ACHN (cell line): ENCODE measurements at places on chromosomes 7 and 10.
A peak's percentile ranks its signal among the peaks of the same experiment; 100 is the strongest.

DNA sequence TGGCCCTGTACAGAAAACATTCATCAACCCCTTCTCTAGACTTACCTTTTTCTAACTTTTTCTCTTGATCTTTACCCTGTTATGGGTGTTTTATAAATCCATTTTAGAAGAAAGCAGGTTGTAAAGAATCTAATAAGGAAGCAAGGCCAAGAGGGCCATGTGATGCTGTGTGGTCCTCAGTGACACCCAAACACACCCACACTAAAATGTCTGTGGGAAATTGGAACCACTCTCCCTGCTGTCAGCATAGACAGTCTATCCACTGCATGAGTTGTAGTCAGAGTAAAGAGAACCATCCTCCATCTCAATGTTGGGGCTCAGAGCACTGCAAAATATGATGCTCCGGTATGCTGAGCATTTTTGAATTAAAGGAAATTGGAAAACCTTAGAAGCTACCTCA is 235.5 kb downstream of the SKIDA1 start:
- DNase-seq = no peak

GRCh38 chr7:151125470-151125845 is 39.2 kb downstream of the AGAP3 start:
- peak; percentile 53 for DNase-seq

- DNase-seq = no peak
Observed at GRCh38 chr7:146172112-146172511, 55.5 kb downstream of the CNTNAP2 start.

- no peak for DNase-seq
Observed at GRCh38 chr10:104688251-104689042, 47.4 kb downstream of the SORCS3 start.

DNA sequence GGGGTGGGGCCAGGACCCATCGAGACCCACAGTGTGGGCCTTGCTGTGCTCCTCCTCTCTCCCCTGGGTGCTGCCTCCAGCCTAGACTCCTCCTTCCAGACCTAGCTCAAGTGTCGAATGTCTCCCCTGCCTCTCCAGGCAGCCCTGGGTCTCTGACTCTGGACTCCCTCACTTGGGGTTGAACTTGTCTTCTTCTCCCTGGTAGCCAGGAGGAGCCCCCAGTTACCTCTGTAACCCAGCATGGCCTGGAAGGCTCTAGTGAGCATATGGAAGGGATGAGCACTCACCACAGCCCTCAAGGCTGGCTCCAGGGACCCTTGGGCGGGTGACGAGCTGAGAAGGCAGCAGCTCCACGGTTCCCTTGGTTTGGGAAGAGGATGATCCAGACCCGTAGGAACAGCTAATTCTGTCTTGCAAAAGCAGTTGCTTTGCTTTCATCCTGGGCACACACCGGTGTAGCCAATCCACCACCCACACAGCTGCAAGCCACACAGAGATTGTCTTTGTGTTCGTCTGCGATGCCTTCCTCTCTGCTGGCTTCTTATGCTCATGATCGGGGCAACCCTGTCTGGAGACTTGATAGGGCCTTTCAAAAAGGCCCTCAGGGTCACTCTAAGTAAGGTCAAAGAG is 52.3 kb upstream of the ANTXRL start:
- no peak for DNase-seq

DNA sequence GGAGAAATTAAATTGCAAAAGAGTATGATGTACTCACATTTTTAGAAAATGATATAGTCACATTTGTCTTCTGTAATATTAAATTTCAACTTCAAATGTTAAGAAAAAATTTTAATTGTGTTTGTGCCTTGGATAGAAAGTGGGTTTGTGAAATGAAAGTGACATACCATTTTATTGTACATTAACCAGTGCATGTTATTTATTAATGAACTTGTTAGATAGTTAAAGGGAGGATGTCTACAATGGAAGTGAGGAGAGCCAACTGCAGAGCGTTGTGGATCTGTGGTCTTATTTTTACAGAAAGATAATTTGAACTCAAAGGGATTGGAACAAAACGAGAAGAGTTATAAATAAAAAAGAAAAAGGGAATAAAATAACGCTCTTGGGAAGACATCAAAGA is 291.7 kb downstream of the ARL4A start:
- DNase-seq = peak; percentile 87

DNA sequence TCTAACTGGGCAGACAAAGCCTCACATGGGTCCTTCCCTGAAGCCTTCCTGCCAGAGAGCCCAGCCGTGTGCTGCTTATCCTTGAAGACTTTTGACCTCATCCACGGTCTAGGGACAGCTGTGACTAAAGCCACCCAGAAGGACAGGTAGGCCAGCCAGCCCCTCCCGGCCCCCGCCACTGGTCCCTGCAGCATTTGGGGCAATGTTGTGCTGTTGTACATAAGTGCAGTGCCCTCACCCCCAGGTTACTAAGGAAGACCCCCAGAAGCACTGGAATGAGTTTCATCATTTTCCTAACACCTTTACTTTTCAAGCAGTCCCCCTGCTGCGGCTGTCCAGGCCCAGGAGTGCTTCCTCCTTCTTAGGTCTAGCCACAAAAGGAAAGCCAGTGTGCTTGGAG is 43.0 kb downstream of the TMEM209 start:
- DNase-seq = no peak

DNA sequence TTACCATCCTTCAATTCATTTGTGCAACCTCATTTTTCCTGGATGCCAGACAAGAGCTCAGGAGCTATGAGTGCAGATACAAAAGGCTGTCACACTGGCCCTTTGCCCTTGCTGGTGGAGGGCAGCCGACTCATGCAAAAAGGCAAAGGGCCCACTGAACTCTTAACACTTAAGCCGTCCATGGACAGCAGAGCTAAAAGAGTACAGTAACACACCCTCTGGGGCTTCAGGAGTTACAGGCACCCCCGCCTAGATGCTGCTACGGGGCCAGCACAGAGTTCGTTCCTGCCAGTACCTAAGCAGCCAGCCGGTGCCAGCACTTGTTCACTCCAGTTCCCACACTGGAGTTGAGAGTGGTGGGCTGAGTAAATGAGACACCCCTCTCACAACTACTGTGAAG is 69.9 kb upstream of the MRLN start:
- DNase-seq = no peak

DNA sequence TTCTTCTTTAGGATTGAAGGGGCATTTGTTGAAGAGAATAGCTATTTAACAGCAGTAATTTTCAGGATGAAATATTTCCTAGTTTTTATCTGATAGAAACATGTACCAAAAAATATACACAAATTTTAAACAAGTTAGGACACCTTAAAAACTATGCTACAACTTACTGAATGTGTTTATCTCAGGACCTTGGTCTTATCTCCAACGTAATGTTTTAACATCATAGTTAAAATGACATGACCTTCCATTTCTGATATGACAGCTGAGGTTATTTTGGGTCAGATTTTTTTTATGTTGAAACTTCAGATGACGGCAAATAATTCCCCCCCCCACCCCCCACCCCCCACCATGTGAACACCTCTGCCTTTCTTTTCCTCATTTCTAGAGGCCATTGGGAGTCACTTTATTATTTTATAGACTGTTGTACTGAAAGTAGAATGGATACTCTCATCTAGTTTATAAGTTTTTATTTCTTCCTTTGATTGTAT is 8.0 kb downstream of the MRLN start:
- no peak for DNase-seq

DNA sequence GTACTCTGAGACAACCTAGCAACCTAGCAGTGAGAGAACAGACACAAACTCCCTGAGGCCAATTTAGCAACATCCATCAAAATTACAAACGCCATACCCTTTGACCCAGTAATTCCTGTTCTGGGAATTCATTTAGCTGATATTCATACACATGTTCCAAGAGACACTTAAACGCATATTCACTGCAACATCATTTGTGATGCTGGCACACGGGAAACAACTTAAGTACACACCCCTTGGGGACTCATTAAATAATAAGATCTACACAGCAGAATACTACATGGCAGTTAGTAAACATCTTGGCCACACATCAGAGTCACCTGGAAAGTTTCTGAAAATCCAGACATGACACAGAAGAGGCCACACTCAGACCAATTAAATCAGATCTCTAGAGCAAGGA is 17.6 kb downstream of the NUDCD3 start:
- DNase-seq = no peak

- peak; percentile 89 for DNase-seq
Observed at GRCh38 chr7:33932832-33933468, 27.6 kb downstream of the BMPER start.

DNA sequence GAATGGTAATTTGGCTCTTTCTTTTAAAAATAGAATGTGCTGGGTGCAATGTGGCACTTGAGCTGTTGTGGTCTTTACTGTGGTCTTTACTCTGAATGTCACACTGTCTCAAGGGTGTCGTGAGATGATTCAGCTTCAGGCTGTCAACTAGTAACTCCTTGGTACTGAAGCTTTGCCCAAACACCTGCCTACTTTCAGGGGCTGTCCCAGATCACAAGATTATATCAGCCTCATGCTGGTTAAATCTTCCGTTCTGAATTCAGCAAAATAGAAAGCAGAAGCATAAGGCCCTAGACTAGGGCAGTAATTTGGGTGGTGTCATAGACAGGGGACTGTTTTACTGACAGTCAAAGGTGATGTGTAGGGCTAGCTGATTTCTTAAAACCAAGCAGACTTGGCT is 110.9 kb downstream of the BAMBI start:
- DNase-seq = no peak

DNA sequence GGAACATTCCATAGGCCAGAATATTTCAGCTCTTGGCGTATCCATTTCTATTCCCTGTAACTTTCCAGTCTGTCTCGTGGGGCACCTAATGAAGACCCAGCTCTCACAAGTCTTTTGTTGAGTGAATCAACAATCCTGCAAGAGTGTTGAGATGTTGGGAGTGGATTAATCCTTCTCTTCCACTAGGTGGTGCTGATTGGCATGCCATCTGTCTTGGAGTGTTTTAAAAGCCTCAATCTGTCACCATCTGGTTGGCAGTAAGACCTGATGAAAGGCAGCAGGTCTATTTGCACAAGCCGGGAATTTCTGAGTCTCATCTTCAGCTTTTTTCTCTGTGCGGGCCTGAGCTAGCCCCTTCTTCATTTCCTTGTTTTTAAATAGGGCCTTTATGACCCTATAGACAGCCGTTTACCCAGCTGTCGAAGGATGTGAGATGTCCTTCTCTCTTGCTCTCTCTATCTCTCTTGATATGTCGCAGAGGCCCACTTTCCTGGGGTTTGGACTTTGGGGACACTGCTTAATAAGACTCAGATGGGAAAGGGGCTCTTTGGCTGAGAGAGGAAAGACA is 180.5 kb downstream of the ZNF365 start:
- peak; percentile 48 for DNase-seq

- DNase-seq = no peak
Observed at GRCh38 chr10:123896246-123896927, 4.8 kb upstream of the CPXM2 start.

GRCh38 chr10:77606751-77607150 is 30.9 kb downstream of the KCNMA1 start:
- DNase-seq = no peak

DNA sequence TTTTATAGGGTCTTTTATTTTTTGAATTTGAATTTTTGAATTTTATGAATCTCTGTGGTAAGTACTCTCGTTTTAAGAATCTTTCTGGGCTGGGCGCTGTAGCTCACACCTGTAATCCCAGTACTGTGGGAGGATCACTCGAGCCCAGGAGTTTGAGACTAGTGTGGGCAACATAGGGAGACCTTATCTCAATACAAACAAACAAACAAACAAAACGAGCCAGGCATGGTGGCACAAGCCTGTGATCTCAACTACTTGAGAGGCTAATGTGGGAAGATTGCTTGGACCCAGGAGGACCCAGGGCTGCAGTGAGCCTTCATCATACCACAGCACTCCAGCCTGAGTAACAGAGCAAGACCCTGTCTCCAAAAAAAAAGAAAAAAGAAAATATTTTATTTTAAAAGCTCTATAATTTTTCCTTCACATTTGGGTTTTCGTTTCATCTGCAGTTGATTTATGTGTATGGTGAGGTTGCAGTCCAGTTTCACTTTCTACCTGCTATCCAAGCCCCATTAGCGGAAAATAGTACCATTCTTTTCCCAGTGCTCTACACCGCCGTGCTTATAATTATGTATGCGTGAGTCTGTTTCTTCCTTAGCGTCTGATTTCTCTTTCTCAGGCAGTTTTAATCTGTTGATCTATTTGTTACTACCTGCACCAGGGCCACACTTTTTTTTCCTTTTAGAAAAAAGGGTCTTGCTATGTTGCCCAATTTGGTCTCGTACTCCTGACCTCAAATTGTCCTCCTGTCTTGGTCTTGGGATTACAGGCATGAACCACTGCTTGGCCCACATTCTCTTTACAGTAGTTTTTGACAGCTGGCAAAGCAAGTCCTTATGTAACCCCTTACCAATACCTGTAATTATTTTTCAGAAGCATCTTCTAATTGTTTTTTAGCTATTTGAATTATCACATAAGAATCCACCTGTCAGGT is 21.7 kb downstream of the TRIM24 start:
- DNase-seq = no peak

DNA sequence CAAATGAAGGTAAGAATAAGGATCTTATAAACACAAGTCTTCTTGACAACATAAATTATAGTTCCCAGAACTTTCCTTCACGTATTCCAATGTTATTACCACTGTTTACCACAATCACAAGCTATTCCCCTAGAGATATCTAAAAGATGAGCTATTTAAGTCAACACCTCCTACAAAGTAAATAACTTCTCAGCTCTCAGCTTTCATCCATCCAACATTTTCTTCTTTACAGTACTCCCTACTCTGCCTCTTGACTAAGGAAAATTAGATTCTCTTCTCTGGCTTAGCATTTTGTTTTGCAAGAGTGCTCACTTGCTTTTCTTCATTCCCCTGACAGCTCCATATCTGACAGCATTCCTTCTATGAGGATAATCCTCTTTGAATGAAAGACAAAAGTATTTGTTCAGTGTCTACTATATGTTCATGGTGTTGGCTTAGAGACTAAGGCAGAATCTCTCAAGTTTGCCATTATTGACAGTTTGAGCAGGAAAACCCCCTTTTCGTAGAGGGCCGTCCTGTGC is 93.0 kb upstream of the IL6 start:
- DNase-seq = no peak

DNA sequence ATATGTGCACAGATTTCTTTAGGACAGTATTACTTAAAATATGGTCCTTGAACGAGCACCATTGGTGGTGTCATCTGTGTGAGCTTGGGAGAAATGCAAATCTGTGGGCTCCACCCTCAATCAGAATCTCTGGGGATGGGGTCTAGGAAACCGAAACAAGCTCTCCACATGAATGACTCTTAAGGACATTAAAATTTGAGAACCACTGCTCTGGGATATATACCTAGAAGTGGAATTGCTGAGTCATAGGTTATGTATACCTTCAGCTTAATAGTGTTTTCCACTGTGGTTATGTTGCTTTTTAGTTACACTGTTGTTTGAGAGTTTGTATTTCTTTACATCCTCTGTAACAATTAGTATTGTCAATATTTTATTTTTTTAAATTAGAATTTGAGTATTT is 24.0 kb downstream of the ZNRF2 start:
- no peak for DNase-seq

DNA sequence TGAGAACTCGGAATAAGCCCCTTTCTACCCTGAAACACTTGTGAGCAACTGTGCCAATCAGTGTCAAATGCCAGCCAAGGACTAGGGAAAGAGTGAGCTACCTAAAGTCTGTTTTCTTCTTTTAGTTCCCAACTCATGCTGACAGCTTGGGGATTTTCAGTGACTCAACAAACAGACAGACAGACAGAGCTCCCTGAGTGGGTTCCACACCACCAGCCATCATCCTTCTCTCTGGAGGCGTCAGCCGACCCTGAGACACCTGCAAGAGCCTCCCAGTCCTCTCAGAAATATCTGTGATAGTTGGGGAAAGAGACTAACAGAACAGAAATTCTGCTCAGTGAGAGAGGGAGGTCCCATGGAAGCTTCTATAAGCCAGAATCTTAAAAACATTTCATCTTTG is 49.5 kb downstream of the GATA3 start:
- DNase-seq = no peak
